ENCODE measurements at places on chromosomes 2 and 18. TPM values are rescaled to one million over a fixed set of nuclear protein-coding genes. Genes with fewer than 3 reads are reported as not detected.

NOSTRIN gene
- 3.6 TPM for total RNA-seq

XDH gene
- total RNA-seq: 39.7 TPM

AOX1 gene
- total RNA-seq: 5.2 TPM

TUBA3E gene
- total RNA-seq: not detected

DSG1 gene
- 33.7 TPM for total RNA-seq

POTEC gene
- not detected for total RNA-seq

UGT1A8 gene
- 0.16 TPM for total RNA-seq

PTPRN gene
- total RNA-seq: not detected

CYBRD1 gene
- 7.2 TPM for total RNA-seq

MCFD2 gene
- 53.3 TPM for total RNA-seq
